NCI-H2081 treated with DMSO at 0.1 percent for 48 hours (cell line): ENCODE measurements at places on chromosomes 2 and 18.

DNA sequence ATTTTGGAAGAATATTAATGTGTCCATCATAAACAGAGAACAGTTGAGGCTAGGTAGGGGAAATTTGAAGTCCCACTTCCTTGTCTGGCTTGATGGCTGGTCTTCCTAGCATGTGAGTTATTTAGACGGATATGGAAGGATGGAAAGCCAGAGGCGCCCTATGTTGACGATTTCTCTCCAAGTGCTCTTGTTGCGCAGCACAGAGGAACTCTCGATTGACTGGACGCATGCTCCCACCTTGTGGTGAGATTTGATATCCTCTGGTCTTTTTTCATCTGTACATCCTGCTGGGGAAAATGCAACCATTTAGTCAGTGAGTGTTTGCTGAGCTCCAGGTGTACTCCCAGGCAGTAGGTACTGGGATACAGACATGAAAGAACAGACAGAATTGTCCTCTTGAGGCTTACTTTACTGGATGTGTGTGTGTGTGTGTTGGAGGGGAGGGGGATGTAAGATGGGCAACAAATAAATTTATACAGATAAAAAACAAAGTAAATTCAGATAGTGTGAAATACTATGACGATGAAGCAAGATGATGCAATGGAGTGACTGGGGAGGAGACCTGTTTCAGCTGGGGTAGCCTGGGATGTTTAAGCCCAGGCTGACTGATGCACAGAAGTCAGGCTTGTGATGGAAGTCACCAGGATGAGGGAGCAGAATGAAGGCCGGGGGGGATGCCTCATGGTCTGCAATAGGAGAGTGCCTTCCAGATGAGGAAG, 137.2 kb downstream of the TRIM43 start:
- DNase-seq = peak; percentile 87

GRCh38 chr2:220341014-220341413, 713.6 kb downstream of the SLC4A3 start:
- DNase-seq = no peak

DNA sequence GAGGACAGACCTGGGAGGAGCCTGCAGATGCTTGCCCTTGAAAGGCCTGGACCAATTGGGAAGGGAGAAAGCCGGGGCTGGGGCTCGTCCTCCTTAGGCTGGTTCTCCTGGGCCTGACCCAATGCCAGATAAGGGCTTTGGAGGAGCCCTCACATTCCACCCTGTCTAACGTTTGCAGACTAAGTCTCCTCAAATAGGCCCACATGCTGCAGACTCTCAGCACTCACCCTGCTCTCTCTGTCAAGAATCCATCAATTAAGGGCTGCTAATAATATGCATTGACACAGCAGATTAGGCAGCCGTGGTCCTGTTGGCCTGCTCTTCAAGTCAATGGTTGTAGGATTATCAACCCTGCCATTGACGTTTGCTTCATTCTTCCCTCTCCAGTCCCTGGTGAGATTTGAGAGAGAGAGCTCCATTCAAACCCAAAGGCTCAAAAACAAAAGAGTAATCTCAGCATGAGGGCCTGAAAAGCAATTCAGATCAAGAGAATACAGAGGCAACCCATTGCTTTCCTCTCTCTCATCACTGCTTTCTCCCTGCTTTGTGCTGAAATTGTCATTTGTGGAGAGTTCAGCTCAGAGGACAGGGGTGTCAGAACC, 167.6 kb downstream of the INSIG2 start:
- no peak for DNase-seq

GRCh38 chr2:230664128-230664527, 48.5 kb upstream of the CAB39 start:
- no peak for DNase-seq

DNA sequence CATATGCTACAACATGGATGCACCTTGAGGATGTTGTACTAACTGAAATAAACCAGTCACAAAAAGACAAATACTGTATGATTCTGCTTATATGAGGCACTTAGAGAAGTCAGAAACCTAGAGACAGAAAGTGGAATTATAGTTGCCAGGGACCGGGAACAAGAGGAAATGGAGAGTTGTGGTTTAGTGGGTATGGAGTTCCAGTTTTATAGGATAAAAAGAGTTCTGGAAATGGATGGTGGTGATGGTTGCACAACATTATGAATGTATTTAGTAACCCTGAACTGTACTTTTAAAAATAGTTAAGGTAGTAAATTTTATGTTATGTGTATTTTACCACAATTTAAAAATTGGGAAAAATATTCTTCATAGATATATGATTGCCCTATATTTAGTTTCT, 97.7 kb downstream of the DPP4 start:
- DNase-seq = no peak

GRCh38 chr2:238285653-238286082, 2.7 kb downstream of the PER2 start:
- no peak for DNase-seq

DNA sequence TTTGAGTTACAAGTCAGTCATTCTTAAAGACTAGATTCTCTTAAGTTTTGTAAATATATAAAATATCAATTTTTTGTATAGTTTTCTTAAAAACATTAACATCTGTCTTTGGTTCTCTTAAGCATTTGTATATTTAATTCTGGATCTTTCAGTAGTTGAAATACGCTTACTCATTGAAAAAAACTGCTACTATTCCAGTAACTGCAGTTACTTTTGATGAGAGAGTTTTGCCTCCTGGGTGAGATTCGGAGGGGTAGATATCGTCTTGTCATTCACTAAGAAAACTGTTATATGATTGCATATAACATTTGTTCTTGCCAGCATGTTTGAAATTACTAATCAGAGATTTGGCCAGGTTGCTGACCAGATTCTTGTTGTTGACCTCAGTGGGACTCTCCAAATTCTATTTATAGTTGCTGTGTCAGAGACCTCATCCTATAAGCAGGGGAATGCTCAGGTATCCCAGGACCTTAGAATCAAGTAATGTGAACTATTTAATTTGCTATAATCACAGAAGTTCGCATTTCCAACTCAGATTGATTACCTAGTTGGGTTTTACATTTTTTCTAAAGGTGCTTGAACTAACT, 7.9 kb downstream of the AGPS start:
- DNase-seq = no peak

GRCh38 chr2:32358111-32358482, 1.3 kb downstream of the BIRC6 start:
- no peak for DNase-seq

DNA sequence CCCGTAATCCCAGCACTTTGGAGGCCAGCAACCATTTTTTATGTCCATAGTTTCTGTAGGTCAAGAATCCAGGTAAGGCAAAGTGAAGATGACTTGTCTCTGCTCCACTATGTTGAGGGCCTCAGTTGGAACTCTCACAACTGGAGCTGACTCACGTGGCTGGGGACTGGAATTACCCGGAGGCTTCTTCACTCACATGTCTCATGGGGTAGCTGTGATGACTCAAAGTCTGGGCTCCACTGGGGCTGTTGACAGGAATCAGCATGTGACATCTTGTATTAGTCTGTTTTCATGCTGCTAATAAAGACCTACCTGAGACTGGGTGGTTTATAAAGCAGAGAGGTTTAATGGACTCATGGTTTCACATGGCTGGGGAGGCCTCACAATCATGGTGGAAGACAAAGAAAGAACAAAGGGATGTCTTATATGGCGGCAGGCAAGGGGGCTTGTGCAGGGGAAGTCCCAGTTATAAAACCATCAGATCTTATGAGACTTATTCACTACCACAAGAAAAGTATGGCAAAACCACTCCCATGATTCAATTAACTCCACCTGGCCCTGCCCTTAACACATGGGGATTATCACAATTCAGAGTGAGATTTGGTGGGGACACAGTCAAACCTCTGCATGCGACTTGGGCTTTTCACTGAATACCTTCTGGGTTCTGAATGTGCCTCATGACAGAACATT, 7.8 kb upstream of the PPP1R1C start:
- DNase-seq = no peak

- DNase-seq = no peak
These were observed 51.8 kb downstream of the MYL12B start for GRCh38 chr18:3313685-3314084.

GRCh38 chr2:85995648-85996529, 107.1 kb upstream of the ST3GAL5 start:
- DNase-seq = no peak

DNA sequence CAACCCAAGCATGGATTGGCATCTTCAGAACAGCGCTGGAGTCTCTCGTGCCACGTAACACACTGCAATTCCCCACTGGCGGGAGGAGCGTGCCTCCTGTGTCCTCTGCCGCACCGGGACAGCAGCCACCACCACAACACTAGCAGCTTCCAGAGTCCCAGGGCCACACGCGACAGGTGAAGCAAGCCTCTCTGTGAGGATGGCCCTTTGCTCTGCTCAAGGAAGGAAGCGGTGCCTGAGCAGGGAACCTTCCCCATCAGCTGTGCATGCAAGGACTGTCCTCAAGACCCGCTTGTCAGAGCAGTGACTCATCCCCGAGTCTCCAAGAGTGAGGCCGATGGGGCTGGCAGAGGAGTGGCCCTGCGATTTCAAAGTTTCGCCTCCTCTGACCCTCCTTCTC, 44.0 kb downstream of the TTC32 start:
- no peak for DNase-seq

DNA sequence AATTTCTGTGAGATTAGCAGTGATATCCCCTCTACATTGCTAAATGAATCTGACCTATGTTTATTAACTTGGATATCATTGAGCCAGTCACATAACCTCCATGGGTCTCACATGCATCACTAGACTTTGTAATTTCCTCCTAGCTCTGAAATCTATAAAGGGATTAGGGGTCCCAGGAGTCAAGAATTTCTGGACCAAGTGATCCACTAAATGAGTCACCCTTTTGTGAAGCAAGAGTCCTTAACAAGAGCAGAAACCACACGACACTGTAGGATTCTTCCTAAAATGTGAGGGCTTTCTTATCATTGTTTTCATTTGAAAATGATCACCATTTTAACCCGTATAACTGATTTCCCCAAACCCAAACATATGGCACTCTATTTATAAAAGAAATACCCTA, 90.3 kb downstream of the DHRS9 start:
- DNase-seq = no peak

GRCh38 chr18:56672391-56672790, 21.2 kb downstream of the WDR7 start:
- DNase-seq = no peak

- no peak for DNase-seq
These were observed 25.6 kb upstream of the TMEM17 start for GRCh38 chr2:62531594-62531993.

DNA sequence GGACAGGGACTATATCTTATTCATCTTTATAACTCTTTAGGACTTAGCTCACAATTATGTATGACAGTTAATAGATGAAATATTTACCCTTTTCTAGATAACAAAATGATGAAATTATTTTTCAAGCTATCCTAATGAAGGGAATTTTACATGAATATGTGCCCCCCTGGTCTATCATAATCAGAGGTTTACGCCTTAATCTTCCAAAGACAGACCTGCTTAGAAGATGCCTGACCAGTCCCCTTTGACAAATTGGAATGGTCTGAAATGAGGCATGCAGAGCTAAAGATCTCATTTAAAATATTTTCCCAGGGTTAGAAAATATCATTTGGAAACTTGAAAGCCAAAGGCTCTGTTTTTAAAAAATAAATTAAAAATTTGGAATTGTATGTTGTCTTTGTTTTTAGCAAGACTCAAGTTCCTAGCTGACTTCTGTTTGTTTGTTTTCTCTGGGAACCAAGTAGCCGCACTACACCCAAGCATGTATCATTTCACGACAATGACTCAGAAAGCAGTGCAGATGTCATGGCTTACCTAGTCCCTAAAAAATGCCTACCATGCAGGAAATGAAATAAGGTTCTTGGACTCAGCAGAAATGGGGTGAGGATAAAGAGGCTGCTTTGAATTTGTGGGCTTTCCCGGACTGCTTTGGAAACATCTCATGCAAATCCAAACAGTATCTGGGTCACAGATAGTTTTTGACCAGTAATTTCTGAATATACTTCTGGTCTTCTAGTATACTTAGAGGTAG, 162.1 kb downstream of the ZEB2 start:
- DNase-seq = no peak

- DNase-seq = no peak
These were observed 193.0 kb downstream of the NAPG start for GRCh38 chr18:10718809-10719208.

DNA sequence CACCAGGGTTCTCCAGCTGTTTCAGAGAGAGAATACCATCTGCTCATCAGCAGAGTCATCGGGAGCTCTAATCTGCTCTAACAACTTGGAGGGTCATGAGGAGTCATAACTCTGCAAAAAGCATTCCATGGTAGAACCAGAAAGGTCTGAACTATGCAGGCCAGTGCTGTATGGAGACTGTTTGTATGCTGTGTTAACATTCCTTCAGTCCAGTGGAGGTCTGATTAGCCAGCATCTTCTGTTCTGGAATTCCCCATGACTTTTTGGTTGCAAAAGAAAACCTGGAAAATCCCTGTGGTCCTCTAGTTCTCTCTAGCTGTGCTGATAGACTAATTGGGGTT, 9.4 kb upstream of the ITGB6 start:
- DNase-seq = no peak

DNA sequence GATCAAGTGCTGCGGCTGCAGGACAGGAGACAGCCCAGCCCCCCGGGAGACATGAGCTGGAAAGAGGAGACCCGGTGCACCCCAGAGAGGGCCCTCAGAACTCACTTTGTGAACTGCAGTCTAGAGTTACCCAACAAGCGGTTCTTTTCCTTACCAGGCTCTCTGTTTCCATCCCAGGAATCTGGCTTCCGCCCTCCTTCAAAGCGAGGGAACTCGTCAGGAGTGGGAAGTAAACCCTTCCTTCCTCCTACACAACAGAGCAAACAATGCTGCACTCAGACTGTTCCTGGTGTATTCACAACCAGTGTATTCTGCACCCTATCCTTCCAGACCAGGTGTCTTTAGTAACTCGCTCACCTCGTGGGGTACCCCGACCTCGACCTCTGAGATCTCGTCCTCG, 8.0 kb downstream of the SFT2D3 start:
- no peak for DNase-seq

- no peak for DNase-seq
These were observed 152.9 kb upstream of the PGAP1 start for GRCh38 chr2:197079414-197079813.

DNA sequence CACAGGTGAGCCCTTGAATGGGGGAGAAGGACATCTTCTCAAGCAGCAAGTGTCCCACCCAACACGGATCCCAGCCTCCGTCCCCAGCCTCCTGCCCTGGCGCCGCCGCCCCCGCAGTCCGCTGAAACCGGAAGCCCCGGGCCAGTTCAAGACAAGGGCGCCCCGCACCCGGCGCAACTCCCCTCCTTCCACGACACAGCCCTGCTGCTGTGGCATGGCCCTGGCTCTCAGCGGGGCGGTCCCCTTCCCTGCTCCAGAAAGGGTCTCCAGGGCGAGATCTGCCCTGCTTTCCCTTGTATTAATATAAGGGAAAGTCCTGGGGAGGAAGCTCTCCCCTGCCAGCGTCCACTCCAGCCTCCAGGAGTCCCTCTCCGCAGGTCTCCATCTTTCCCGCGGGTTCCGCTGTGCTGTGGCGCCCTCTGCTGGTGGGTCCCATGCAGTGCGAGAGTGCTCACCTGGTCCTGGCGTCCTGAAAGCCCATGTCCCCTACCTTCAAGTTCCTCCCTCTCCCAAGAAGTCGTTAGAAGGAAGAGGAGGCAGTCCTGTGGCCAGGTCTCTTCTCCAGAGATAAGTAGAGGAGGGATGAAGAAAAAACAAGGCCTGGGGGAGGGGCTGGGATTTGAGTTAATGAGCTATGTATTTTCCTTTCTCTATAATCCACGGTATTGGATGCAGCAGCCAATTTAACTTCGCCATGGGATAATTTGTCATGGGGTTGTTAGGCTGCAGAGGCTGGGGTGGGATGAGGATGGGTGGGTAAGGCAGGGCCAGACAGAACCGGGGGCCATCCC, 176.0 kb downstream of the SMAD2 start:
- no peak for DNase-seq
